ENCODE measurements at places on chromosomes 7 and 10.

DNA sequence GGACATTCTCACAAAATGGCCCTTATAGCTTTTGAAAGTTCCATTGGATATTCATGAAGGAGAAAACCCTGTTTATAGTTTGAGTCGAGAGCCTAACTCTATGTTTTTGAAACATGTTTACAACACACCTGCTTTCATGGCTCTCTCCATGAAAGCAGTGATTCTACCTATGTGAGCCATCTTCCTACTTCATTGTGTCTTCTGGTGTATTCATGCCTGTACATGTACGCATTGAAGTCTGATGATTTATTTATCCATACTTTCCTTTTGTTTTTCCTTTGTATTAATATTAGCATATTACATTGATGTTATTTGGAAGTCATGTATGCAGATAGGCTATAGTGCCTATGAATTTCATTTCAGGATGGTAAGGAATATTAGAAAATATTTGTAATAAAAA, 58.0 kb downstream of the LAMB4 start:
- H3K4me1 ChIP-seq = no peaks in the 10 kb centered on the region
- no peak overlapping the region for H3K27ac ChIP-seq
- H3K4me3 ChIP-seq = no peak overlapping the region
- no peak for DNase-seq
- no peaks in the 10 kb centered on the region for H3K27me3 ChIP-seq

DNA sequence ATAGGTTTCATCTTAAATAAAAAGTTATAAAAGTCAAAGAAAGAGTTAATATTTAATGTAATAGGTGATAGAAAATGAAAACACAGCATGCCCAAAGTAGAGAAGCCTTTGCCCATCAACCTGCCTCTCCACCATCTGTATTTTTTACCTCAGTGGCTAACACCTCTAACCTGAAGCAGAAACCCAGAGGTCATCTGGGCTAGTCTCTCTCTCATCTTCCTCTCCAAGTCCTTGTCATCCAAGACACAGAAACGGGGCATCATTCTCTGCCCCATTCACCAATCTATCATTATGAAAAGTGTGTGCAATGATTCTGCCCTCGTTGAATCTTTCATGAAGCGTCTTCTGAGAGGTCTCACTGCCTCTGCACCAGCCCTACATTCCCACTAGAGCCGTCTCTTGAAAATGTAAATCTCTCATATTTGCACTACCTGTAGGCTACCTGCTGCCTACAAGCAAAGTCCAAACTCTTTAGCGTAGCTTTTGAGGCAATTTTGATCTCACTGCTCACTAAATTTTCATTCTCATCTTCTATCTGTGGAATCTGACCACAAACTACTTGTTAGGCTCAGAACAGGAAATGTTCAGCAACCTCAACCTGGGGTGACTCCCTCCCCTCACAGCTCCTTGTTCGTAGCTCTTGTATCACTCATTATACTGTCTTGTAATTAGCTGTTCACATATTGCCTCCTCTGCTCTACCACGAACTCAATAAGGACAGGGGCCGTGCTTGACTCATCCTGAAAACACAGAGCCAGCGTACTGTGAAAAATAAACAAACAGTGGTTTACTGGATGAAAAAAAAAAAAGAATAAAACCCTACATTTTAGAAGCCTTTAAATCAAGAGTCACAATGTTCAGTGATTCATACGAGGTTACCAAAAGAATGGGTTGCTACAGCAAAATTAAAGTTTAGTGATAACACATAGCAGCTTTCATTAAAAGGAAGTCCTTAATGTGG, 83.1 kb downstream of the CTNNA3 start:
- no peak for DNase-seq
- no peaks in the 10 kb centered on the region for H3K36me3 ChIP-seq

GRCh38 chr10:49285232-49285631, 13.7 kb upstream of the C10orf71 start:
- no peaks in the 10 kb centered on the region for H3K36me3 ChIP-seq
- H3K27ac ChIP-seq = no peak overlapping the region
- H3K4me3 ChIP-seq = no peak overlapping the region
- DNase-seq = no peak
- H3K27me3 ChIP-seq = no peaks in the 10 kb centered on the region

- no peaks in the 10 kb centered on the region for H3K36me3 ChIP-seq
- H3K4me1 ChIP-seq = no peaks in the 10 kb centered on the region
- no peak overlapping the region for H3K4me3 ChIP-seq
- no peaks in the 10 kb centered on the region for H3K27me3 ChIP-seq
- no peak overlapping the region for H3K27ac ChIP-seq
Observed at GRCh38 chr10:101879456-101880231, 36.0 kb upstream of the KCNIP2 start.

GRCh38 chr7:63065684-63066083, 933.0 kb upstream of the ZNF722 start:
- H3K36me3 ChIP-seq = no peaks in the 10 kb centered on the region
- no peaks in the 10 kb centered on the region for H3K27me3 ChIP-seq
- no peak overlapping the region for H3K4me3 ChIP-seq
- H3K4me1 ChIP-seq = no peaks in the 10 kb centered on the region
- DNase-seq = no peak

GRCh38 chr10:23359692-23360380, 15.2 kb upstream of the C10orf67 start:
- no peaks in the 10 kb centered on the region for H3K4me1 ChIP-seq
- no peak overlapping the region for H3K4me3 ChIP-seq
- H3K27me3 ChIP-seq = no peaks in the 10 kb centered on the region
- DNase-seq = no peak
- H3K36me3 ChIP-seq = no peaks in the 10 kb centered on the region

- no peaks in the 10 kb centered on the region for H3K36me3 ChIP-seq
- H3K27me3 ChIP-seq = no peaks in the 10 kb centered on the region
- no peak overlapping the region for H3K27ac ChIP-seq
- DNase-seq = peak; percentile 17
- H3K4me1 ChIP-seq = no peaks in the 10 kb centered on the region
Observed at GRCh38 chr7:16399916-16400892, 21.1 kb downstream of the CRPPA start.

DNA sequence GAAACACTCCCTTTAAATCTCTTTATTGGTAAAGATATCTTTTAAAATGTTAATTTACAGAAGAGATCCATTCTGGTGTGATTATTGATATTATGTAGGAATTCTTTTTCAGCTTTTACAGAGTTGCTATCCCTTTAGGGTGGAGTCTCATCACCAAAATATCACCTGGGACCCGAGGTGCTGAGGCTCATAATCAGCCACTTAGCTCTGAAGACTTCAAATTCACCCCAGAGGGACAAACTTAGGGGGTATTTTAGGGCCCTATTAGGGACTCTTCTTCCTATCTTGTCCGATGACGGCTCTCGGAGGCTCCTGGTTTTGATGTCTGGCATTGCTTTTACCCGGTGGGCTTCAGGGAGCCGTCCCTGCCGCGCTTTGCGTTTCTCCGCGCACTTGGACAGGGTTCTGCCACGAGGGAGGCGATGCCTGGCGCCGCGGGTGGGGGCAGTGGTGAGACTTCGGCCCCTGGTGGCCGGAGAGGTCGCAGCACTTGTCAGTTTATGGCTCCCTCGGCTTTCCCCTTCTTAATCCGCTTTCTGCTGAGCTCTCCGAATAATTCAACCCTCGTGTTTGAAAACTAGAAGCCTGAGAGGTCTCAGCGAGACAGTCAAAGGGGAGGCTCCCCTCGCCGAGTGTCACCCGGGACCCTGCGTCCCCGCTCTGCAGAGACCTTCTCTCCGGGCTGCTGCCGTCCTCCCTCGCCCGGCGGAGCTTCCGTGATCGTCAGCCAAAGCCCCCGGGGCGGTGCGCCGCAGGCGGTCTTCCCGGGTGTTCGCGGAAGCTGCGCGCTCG, 27.8 kb downstream of the RBM20 start:
- peak; percentile 65 for DNase-seq
- H3K36me3 ChIP-seq = no peaks in the 10 kb centered on the region
- peak overlapping the region; percentile 51 for H3K4me3 ChIP-seq
- peaks cover 4% of the 10 kb centered on the region for H3K4me1 ChIP-seq
- H3K27ac ChIP-seq = peak overlapping the region; percentile 82
- H3K27me3 ChIP-seq = no peaks in the 10 kb centered on the region

DNA sequence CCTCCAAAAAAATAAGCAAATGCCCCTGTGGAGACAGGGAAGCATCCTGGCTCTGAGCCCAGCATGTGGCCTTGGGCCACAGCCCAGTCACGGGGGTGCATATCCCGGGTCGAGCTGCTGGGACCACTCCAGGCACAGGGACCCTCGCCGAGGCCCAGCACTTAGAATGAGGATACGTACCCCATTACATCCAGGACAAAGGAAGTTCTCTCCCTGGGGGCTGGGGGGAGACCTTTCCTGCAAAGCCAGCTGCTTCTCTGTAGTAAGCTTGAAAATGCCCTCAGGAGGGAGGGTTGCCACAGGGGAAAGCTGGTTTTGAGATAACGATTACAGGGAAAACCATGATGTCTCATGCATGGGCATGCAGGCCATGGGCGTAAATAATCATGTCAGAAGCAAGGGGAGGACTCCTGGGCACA, 75.5 kb downstream of the HIPK2 start:
- peaks cover 18% of the 10 kb centered on the region for H3K4me1 ChIP-seq
- H3K36me3 ChIP-seq = no peaks in the 10 kb centered on the region
- no peak overlapping the region for H3K27ac ChIP-seq
- H3K27me3 ChIP-seq = no peaks in the 10 kb centered on the region
- no peak overlapping the region for H3K4me3 ChIP-seq

DNA sequence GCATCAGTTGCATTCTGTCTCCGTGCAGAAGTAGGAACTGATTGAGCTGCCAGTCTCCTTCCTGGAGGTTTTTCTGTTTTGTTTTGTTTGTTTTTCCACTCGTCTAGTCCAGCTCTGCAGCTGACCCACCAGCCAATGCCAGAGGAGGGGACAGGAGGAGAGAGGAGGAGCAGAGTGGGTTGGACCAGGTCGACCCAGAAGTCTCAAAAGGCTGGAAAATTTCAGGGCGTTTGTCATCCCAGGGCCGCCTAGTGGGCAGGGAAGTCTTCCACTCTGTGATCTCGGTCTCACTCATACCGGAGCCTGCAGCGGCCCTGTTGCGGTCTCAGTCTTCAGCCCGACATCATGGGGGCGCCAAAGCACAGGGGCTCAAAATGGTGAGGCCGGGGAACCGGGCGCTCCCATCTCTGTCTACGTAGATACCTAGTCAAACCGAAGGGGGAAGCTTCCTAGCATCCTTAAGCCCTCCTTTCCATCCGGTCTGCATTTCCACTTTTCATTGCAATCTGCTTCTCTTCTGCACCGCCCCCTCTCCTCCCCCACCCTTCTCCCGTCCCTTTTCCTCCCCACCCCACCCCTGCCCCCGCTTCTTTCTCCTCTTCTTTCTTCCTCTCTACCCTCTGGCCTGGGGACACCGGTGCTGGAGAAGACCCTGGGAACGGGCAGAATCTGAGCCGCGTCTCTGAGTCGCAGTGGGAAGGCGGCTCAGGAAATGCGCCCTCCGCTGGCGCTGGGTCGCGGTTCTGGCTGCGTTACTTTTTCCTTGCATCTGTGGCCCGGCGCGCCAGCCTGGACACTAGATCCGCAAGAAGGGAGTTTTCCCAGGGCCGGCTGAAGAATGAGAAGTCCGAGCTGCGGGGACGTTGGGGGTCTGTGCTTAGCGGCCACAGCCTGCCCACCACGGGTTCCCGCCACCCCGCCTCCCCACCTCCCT, 16.2 kb upstream of the PAX2 start:
- peaks cover 31% of the 10 kb centered on the region for H3K4me1 ChIP-seq
- peaks cover 26% of the 10 kb centered on the region for H3K27me3 ChIP-seq
- no peak overlapping the region for H3K27ac ChIP-seq
- H3K36me3 ChIP-seq = no peaks in the 10 kb centered on the region
- no peak overlapping the region for H3K4me3 ChIP-seq
